ENCODE measurements at places on chromosomes 4 and X. TPM values are rescaled to one million over a fixed set of nuclear protein-coding genes. Genes with fewer than 3 reads are reported as not detected.

The PDGFRA gene
- 27.5 TPM for total RNA-seq

The GNRHR gene
- not detected for total RNA-seq

The ADH1C gene
- total RNA-seq: 129 TPM

The RAB33A gene
- 0.88 TPM for total RNA-seq

The FABP2 gene
- total RNA-seq: 112 TPM

The ADH7 gene
- total RNA-seq: not detected

The ZNF827 gene
- 206 TPM for total RNA-seq

The TIGD4 gene
- 0.57 TPM for total RNA-seq

DNA sequence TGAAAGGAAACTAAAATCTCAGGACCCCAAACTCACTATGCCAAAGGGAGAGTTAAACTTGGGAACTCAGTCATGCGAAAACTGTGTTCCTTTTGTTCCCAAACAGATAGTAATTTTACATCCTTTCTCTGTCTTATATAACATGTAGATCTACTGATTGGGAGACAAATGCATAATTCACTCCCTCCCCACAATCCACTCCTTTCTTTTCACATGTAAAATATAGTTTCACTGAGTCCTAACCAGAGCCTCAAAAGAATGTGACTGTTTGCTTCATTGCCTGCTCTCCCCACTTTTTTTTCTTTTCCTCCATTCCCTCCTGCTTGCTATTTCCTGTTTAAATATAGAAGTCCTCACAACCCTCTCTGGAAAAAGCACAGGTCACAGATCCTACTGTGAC, 699.3 kb upstream of the ADGRL3 start:
- DNase-seq: no peak

- no peak for DNase-seq
Measured at GRCh38 chr4:33052241-33052640, 2332.1 kb downstream of the PCDH7 start.

GRCh38 chr4:121484633-121485032, 103.8 kb upstream of the QRFPR start:
- DNase-seq: no peak

GRCh38 chr4:8738471-8738931, 133.1 kb downstream of the HMX1 start:
- peak; percentile 19 for DNase-seq

- no peak for DNase-seq
Measured at GRCh38 chr4:143199503-143199902, 14.8 kb downstream of the USP38 start.

DNA sequence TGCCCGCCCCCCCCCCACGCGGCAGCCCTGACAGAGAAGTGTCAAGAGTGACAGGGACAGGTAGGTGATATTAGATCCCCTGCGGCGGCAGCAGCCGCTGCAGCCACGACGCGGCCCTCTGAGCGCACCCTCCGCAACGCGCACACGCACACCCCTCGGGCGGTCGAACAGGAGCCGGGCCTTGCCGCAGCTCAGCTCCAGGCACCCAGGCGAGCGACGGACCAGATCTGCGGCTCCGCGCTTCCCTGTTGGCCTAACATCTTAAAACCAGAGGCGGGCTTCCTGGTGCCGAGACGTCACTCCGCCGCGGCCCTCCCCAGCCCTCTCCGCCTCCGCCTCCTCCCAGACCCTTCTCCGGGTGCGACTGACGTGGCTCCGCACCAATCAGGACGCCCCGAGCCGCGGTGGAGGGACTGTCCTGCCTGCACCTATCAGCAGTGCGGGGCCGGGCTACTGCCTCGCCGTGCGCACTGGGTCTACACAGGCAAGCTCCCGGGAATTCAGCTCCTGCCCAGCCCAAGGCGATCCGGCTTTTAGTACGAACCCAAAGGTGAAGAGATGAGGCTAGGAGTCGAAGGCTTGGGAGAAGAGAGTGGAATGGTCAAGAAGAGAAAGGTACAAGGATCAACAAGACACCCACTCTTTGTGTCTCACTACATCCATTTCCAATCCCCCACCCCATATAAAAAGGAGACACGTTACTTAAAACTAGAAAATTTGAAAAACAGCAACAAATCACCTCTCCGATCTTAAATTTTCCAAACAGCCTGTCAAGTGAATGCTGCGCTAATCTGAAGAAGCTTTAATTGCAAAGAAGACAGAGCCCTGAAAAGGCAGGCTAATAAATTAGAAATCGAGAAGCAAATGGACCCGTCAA, at the start of gene PITX2:
TSS of gene PITX2 (minus strand) at position 237 of the 877 bp plus-strand sequence. CDS start 617 bp downstream, outside the sequence.
- no peak for DNase-seq

DNA sequence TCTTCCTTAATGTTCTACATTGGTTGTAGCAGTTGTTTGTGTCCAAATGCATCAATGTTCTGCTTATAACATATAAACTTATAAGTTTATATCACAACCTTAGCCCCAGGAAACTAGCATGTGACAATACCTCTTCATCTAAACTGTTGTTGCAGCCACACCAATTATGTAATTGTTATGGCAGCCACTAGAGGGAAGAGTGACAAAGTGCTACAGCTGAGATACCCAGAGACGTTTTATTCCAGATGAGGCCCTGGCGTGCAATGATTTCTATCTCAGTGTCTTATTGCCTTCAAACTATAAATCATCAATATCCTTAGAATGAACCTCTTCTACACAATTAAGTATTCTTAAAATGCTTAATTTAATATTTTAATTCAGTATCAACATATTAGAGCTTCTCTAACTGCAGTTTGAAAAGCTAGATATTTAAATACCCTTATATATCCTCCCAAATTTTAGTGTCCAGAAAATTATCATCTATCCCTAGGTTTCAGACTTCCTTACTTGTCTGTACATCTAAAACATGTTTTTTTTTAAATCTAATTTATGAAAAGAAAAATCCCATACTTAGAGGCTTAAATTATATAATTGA, 171.6 kb downstream of the PCDH10 start:
- no peak for DNase-seq

GRCh38 chr4:105147016-105147552, 408 bp downstream of the TET2 start:
- DNase-seq: no peak

DNA sequence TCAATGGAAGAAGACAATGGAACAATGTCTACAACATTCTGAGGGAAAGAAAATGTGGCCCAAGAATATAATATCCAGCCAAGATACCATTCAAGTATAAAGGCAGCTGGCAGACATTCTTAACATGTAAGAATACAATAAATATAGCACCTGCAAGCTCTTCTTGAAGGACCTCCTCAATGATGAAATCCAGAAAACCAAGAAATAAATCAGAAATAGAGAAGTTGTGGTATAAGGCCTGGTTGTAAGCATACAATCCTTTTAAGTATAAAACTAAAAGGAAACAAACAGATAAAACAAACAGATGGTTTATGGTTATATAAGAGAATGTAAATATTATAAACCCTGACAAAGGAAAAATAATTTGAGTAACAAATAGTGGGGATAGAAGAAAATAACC, 33.4 kb downstream of the SYTL4 start:
- DNase-seq: no peak

DNA sequence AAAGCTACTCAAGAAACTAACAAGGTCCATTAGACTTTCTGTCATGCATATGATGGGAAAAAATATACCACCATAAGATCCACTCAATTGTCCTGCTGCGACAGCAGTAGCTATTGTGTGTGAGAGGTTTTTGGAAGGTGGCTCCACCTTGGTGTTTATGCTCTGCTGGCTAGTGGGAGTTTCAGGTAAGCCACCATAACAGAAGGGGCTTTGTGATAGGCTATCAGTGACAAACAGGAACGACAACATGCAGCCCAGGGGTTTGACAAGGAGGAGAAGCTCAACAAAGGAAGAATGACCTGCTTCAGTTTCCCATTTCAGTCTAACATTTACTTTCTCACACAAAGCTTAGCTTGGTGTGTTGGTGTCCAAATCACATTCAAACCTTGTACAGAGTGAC, 182.6 kb downstream of the ATOH1 start:
- no peak for DNase-seq

DNA sequence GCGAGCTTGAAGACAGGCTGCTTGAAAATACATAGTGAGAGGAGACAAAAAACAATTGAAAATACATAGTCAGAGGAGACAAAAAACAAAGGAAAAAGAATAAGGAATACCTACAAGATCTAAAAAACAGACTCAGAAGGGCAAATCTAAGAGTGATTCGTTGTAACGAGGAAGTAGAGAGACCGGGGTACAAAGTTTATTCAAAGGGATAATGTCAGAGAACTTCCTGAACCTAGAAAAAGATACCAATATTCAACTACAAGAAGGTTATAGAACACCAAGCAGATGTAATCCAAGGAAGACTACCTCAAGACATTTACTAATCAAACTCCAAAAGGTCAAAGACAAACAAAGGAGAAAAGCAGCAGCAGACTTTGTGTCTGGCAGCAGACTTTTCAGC, 165.6 kb downstream of the NEK1 start:
- no peak for DNase-seq

DNA sequence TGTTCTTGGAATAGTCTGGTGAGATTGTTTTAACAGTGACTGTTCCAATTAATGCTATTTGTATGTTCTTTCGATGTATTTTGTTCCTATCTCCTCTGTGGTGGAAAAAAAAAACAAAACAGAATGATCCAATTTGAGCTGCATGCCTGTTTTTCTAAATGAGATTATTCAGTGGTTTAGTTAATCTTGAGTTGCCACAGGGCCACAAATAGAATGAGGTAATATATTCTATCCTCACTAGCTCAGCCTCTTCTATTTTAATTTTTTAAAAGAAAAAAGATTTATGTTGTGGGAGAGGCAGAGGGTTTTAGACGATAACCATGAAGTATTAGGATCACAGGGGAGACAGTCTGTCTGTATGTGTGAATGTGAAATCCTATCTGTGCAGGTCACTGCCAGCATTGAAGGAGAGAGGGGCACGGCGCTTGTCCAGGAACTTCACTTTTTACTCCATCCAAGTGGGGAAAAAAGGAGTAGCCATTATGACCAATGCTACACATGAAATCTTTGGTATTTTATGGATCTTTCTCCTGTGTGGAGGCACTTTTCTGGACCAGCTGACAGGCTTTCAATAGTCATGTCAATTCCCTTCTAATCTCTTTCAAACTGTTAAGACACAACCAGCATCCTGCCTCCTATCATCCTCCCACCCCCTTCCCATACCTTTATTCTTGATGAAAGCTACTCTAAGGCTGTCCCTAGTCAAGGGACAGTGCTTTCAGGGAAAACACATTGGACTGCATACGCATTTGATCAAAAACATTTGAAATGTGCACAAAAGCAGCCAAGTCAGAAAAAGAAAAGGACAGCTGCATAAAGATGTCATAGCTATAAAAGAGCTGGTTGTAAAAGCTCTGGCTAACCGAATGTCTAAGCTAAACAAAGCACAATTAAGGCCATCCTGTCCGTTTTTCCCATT, 1063.8 kb upstream of the INTU start:
- DNase-seq: no peak

DNA sequence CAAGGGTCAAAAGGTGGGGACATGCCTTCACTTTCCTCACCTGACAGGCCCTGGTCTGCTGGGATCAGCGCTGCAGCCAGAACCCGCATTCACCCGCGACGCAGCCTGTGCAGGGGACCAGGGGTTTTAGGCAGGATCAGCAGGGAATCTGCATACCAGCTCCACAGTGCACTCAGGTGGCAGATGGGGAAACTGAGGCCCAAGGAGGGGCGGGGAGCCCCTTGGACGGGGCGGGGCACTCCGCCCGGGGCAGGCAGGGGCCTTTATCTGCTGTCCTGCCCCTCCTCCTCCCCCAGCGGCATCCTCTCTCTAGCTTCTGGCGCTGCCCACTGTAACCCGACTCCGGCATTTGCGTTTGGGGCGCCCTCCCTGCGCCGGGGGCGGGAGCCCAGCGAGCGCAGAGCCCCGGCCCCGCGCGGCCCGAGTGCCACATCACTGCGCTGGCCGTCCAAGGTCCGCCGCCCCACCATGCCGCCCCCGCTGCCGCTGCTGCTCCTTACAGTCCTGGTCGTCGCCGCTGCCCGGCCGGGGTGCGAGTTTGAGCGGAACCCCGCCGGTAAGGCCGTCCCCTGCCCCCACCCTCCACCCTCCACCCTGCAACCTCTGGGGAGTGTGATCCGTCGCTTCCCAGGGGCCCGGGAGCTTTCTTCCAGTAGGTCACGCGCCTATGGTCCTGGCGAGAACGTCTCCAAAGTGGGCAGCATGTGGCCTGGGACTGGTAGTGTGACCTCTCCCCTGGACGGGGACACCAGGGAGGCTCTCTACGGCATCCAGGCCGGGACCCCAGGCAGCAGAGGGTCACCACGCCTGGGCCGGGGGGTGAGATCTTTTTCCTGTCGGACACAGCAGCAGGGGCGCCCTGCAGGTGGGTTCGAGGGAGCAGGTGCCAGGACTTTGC, at the start of gene CPZ:
TSS of gene CPZ (plus strand) at position 400 of the 898 bp plus-strand sequence. CDS start at position 469, 69 bp downstream.
- no peak for DNase-seq

GRCh38 chrX:76253432-76253831, 80.6 kb downstream of the PBDC1 start:
- DNase-seq: peak; percentile 64

DNA sequence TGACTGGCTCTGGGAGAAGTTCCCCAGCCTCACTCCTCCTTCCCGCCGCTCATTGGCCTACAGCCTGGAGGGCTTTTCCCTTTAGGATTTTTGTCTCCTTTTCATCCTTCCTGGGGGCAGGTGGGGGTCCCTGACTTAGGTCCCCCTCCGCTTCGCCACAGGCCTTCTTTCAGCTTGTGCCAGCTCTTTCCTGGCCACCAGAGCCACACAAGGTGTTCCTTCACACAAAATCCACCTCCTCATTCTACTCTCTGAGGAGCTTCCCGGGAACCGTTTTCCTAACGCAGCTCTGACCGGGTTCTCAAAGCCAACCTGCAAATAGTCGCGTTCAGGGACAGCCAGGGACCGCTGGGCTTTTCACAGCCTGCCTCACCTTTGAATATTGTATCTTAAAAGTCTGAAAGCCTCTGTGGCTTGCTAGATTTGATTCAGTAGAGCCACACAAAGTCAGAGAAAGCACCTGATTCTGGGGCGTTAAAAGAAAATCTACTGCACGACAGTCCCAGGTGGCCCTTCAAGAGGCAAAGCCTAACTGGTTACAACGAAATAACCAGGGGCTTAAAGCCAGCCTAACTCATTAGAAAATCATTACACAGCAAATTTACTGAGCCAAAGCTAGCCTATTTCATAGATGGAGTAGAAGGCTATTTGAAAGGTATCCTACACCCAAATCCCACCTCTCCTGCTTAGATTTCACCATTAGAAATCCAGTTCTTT, 731 bp upstream of the GPC3 start:
- no peak for DNase-seq

GRCh38 chr4:80465238-80465637, 129.7 kb downstream of the CFAP299 start:
- DNase-seq: no peak

GRCh38 chr4:183571350-183571941, 66.6 kb downstream of the ING2 start:
- no peak for DNase-seq

GRCh38 chrX:28719620-28720019, 132.4 kb downstream of the IL1RAPL1 start:
- DNase-seq: no peak

- DNase-seq: peak; percentile 22
Measured at GRCh38 chrX:110146521-110146920, 143.6 kb downstream of the TMEM164 start.

DNA sequence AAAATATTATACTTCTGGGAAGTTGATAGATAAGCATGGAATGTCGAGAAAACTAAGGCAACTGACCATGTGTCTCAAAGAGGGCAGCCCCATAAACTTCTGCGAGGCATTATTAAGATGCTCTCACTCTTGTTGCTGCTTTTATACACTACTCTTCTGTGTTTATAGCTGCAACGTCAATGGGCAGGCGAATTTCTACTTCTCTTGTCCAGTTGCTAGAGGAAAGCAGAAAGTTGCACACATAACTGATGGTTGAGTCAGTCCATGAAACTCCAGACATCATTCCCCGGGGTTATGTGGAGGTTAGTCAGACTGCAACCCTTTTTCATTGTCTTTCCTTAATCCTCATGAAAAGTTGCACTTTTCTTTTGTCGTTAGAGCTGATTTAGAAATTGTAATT, 39.8 kb downstream of the VCX3B start:
- DNase-seq: no peak

GRCh38 chr4:101983835-101984234, 193.3 kb downstream of the BANK1 start:
- DNase-seq: no peak

Data from Peyer's patch (tissue), 4 donors.